ENCODE measurements at places on chromosomes 12 and 14. TPM values are rescaled to one million over a fixed set of nuclear protein-coding genes. Genes with fewer than 3 reads are reported as not detected.

The CRIP1 gene
- 787 TPM for polyA plus RNA-seq

The KRT2 gene
- polyA plus RNA-seq = 4.7 TPM

- no peak for DNase-seq
Measured at GRCh38 chr14:54354096-54354495, 42.7 kb upstream of the CDKN3 start.

- no peak for DNase-seq
Measured at GRCh38 chr12:92065639-92066038, 80.0 kb downstream of the BTG1 start.

Data from naive thymus-derived CD4-positive, alpha-beta T cell (primary cell).